ENCODE measurements at places on chromosomes 2 and 18. TPM values are rescaled to one million over a fixed set of nuclear protein-coding genes. Genes with fewer than 3 reads are reported as not detected.

The TMEM198 gene
- 1.9 TPM for total RNA-seq

The TACR1 gene
- 0.14 TPM for total RNA-seq

The IL1RN gene
- not detected for total RNA-seq

The GPR39 gene
- total RNA-seq, result 5.1 TPM

The ERBB4 gene
- 0.04 TPM for total RNA-seq

The UGT1A7 gene
- not detected for total RNA-seq

The CAPN14 gene
- total RNA-seq, result not detected

The LYPD1 gene
- total RNA-seq, result 37.9 TPM

The EML4 gene
- 30.6 TPM for total RNA-seq

The ZNF385B gene
- total RNA-seq, result 0.14 TPM

The CHN1 gene
- total RNA-seq, result 14.5 TPM

The PGAP1 gene
- 1.4 TPM for total RNA-seq

The HAUS1 gene
- 129 TPM for total RNA-seq

The ADCYAP1 gene
- total RNA-seq, result 0.47 TPM

The HOXD8 gene
- total RNA-seq, result not detected

The UGT1A6 gene
- 2.6 TPM for total RNA-seq

The CERKL gene
- total RNA-seq, result 0.85 TPM

The CHAC2 gene
- 37.0 TPM for total RNA-seq

The ARHGAP15 gene
- total RNA-seq, result 0.15 TPM

The ERFE gene
- total RNA-seq, result 4.3 TPM

The BOK gene
- 1.2 TPM for total RNA-seq

The SLC19A3 gene
- 0.51 TPM for total RNA-seq

The MFSD6 gene
- total RNA-seq, result 6.6 TPM
